Activated CD4-positive, alpha-beta memory T cell treated with anti-CD3 and anti-CD28 coated beads, Interleukin-2, amount 10 ng/mL, durations not matched to agents 7 days and 5 days (primary cell): ENCODE measurements at places on chromosomes 11 and 22.

DNA sequence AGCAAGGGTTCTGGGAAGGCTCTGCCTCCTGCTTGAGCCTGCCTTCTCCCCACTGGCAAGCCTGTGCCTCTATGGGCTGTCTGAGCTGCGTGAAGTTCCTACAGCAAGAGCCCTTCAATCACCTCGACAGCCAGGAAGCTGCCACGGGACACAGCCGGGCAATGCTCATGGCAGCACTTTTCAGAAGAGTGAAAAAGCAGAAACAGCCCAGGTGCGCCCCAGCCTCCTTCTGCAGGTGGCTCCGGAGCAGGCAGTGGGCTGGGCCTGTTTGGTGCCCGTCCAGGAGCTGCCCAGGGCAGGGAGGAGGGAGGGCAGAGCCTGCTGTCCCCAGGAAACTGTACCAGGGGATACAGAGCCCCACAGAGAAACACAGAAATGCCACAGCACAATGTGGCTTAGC lies 24.6 kb upstream of the COMT start:
- peaks cover 6% of the 10 kb centered on the region for H3K36me3 ChIP-seq
- no peaks in the 10 kb centered on the region for H3K27me3 ChIP-seq
- no peak for DNase-seq
- H3K4me1 ChIP-seq, result no peaks in the 10 kb centered on the region
- H3K27ac ChIP-seq, result no peak overlapping the region

DNA sequence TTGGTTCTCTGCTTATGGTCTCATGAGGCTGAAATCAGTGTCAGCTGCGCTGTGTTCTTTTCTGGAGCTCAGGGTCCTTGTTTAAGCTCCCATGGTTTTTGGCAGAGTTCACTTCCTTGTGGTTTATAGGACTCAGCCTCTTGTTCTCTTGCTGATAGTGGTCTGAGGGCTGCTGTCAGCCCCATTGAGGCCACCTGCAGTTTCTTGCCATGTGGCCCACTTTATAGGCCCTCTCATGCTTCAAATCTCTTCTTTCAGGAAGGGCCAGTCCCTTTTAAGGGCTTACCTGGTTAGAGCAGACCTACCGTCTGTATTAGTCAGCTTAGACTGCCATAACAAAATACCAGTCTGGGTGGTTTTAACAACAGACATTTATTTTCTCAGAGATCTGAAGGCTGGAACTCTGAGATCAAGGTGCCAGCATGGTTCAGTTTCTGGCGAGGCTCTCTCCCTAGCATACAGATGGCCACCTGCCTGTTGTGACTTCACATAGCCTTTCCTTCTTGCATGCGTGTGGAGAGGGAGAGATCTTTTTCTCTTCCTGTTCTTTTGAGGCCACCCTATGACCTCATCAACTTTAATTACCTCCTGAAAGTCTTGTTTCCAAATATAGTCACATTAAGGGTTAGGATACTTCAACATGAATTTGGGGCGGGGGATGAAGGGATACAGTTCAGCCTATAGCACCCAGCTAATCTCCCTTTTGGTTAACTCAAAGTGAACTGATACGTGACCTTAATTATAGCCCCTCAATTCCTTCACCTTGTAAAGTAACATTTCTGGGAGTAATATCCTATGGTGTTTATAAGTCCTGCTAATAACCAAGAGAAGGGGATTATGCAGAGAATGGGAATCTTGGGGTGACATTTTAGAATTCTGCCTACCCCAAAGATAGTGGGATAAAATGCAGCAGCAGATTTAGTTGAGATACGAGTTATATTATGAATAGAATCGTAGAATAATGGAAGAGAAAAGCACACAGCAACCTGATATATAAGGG lies 131.8 kb downstream of the UVRAG start:
- H3K27ac ChIP-seq, result no peak overlapping the region
- H3K4me1 ChIP-seq, result no peaks in the 10 kb centered on the region
- DNase-seq, result no peak
- H3K4me3 ChIP-seq, result no peak overlapping the region
- no peaks in the 10 kb centered on the region for H3K36me3 ChIP-seq

DNA sequence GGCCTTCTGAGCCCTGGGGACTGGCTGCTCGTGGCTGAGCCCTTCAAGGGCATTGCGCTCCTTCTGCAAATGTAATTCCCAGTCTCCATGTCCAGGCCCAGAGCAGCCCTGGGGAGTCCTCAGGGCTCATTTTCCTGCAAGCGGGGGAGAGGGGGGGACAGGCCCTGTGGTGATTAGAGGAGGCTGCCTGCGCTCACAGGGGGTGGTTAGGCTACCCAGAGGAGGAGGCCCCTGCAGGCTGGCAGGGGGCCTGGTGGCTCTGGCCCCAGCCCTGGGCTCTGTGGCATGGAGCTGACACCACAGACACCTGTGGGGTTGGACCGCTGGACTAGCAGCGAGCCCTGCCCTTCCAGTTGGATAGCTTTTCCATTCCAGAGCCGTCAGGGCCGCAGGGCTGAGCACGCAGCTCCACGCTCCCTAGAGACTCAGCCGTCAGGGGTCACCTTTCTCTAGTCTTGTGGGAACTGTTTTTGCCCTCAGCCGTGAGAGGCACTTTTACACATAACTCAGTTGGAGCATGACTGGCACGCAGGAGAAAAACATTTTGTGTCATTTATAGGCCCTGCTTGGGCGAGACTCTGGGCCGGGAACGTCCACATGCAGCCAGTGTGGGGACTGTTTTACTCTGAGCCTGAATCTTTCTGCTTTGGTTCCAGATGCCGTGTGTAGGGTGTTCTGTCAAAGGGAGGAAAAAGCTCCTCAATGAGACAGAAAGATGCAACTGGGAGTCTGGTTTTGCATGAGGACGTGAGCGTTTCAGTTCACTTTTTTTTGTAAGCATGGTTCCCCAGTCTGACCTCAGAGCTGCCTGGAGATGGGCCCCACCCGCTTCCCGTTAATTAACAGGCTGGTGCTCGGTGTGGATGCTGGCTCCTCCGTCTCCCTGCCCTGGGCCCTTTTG lies 58.1 kb downstream of the LRP5 start:
- no peaks in the 10 kb centered on the region for H3K36me3 ChIP-seq
- peaks cover 10% of the 10 kb centered on the region for H3K4me1 ChIP-seq
- H3K4me3 ChIP-seq, result no peak overlapping the region
- no peaks in the 10 kb centered on the region for H3K27me3 ChIP-seq

GRCh38 chr22:17358415-17358814 lies 10.8 kb upstream of the CECR2 start:
- no peak for DNase-seq
- H3K4me3 ChIP-seq, result no peak overlapping the region
- no peak overlapping the region for H3K27ac ChIP-seq
- no peaks in the 10 kb centered on the region for H3K36me3 ChIP-seq

GRCh38 chr22:45538281-45538680 lies 35.6 kb downstream of the FBLN1 start:
- H3K27me3 ChIP-seq, result peaks cover 3% of the 10 kb centered on the region
- no peak overlapping the region for H3K27ac ChIP-seq
- H3K36me3 ChIP-seq, result no peaks in the 10 kb centered on the region
- no peak overlapping the region for H3K4me3 ChIP-seq
- H3K4me1 ChIP-seq, result no peaks in the 10 kb centered on the region
- no peak for DNase-seq

- H3K36me3 ChIP-seq, result no peaks in the 10 kb centered on the region
- H3K4me3 ChIP-seq, result no peak overlapping the region
- no peaks in the 10 kb centered on the region for H3K27me3 ChIP-seq
- peaks cover 15% of the 10 kb centered on the region for H3K4me1 ChIP-seq
These were observed 57.5 kb downstream of the ABTB2 start for GRCh38 chr11:34300026-34300925.

DNA sequence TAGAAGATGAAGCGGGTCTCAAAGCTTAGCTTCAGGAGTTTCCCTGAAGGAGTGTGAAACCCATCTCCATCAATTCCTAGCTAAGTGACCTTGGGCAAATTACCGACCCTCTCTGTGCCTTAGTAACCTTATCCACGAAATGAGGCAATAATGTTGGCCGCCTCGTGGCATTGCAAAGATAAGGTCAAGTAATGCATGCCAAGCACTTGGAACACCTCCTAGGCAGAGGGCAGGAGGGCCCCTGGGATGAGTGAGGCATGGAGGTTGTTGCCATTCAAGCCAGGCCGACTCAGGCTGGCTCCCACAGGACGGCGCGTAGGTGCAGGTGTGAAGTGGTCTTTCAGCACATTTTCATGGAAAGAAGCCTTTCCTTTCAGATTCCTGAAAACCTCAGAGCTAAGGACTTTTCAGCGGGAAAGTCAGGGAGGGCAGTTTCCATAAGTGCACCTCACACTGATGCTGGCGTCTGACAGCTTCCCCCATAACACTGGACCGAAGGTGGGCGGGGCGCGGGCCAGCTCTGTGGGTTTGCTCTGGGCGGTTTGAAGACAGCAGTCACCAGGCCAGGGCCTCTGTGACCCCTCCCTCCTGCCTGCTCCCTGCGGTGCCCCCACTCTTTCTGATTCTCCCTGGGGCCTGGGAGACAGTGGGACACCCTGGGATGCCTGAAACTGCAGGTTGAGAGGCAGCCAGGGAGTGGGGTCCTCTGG lies 25.2 kb downstream of the RPS6KA4 start:
- no peak for DNase-seq
- H3K27ac ChIP-seq, result no peak overlapping the region
- no peaks in the 10 kb centered on the region for H3K36me3 ChIP-seq
